Esophagus squamous epithelium (tissue), 5 donors: ENCODE measurements at places on chromosomes 2 and 18.

DNA sequence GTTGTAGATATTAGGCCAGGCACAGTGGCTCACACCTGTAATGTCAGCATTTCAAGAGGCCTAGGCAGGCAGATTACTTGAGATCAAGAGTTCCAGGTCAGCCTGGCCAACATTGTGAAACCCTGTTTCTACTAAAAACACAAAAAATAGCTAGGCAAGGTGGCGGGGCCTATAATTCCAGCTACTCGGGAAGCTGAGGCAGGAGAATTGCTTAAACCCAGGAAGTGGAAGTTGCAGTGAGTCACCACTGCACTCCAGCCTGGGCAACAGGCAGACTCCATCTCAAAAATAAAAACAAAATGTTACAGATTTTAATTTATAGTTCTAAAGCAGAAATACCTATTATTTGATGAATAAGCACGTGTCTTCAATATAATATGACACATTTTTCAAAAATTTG lies 65.6 kb upstream of the UBXN4 start:
- DNase-seq, result no peak

- no peak for DNase-seq
Observed at GRCh38 chr2:37919631-37920032, 5.5 kb upstream of the RMDN2 start.

DNA sequence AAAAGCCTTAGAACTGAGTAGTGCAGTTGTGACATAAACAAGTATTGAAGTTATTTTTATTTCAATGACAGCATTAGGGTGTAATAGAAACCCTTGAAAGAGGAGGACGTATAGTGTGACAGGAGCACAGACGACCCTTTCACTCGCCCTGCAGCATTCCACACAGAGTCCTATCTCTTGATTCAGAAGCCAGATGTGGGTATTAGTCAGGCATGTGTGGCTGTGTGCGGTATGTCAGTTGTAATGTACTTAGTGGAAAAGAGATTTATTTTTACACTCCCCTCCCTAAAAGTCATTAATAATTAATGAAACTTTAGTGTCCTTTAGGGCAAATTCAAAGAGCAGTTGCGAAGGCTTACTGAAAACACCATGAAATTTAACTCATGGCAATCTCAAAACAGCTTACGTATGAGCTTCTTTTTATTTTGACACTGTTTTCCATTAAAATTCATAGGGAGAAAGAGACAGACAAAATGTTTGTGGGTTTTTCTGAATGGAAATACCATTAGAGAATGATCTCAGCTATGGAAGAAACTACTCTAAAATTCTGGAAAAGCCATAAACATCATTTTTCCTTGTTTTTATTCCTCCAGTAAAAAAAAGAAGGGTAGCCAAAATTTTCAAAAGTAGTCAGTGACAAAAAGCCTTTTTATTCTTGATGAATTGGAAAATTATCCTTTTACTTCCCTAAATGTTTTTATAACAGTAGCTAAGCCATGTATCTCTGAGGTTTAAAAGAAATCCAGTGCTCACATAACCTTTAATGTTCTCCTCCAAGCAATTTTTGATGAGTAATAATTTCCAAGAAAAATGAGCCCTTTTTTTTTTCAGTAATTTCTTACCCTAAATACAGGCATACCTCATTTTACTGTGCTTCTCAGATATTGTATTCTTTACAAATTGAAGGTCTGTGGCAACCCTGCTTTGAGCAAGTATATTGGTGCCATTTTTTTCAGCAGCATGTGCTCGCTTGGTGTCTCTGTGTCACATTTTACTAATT lies 84.0 kb upstream of the DSEL start:
- DNase-seq, result no peak

- no peak for DNase-seq
Observed at GRCh38 chr18:46169464-46169941, 65.3 kb downstream of the HAUS1 start.

- no peak for DNase-seq
Observed at GRCh38 chr18:2219706-2220105, 351.6 kb downstream of the METTL4 start.

- DNase-seq, result no peak
Observed at GRCh38 chr18:58229162-58229561, 185.1 kb downstream of the NEDD4L start.

DNA sequence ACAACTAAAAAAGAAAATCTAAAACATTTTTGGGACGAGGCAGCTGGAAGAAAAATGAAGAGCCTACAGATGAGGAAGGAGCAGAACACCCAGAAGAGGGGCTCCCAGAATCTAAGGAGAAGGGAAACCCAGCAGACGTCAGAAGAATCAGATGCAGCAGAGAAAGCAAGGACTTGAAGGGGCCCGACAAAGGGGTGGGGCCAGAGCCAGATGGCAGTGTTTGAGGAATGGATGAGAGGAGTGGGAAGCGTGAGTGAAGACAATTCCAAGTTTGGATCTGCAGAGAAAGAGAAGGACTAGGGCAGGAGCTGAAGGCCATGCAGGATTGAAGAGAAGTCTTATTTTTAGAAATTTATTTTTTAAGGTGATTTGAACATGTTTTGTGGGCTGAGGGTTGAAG lies 19.3 kb downstream of the PTMA start:
- no peak for DNase-seq

DNA sequence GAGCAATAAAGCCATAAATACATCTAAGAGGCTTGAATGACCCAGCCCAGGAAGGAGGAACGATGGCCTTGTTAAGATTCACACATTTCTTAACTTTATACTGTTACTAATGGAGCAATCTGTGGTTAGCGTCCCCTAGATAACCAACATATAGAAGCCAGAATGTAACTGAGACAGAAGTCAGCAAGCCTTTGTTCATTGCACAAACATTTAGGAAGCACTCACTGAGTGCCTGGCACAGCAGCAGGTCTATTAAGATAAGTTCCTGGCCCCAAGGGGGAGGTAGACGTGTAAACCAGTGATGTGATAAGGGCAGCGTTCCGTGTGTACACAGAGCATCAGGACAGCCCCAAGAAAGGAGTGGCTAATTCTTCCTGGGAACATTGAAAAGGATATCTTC lies 63.6 kb upstream of the ATL2 start:
- DNase-seq, result no peak

- no peak for DNase-seq
Observed at GRCh38 chr2:174124181-174124580, 124.2 kb downstream of the OLA1 start.

DNA sequence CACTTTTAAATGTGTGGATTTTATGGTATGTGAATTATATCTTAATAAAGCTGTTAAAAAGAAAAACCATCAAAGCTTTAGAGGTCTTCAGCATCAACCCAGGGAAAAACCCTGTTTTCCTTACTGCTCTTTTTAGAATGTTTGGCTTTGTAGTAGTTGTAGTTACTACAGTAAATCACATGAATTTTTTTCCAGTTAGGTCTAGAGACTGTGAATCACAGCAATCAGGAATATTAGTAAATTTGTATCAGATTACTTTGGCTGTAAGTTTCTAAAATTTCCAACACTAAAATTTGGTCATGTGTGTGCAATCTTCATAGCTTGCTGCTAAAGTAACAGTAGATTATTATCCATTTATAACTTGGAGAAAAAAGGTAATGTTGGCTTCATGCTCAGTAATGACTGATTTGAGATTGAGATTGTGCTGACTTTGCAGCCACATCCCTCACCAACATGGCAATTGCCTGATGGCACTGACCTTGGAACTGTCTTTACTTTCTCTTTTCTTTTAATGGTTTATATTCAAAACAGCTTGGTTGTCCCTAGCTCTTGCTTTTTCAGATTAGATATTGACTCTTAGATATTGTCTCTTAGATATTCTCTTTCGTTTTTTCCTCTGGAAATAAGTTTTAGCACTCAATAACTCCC lies 41.1 kb downstream of the LCLAT1 start:
- no peak for DNase-seq

DNA sequence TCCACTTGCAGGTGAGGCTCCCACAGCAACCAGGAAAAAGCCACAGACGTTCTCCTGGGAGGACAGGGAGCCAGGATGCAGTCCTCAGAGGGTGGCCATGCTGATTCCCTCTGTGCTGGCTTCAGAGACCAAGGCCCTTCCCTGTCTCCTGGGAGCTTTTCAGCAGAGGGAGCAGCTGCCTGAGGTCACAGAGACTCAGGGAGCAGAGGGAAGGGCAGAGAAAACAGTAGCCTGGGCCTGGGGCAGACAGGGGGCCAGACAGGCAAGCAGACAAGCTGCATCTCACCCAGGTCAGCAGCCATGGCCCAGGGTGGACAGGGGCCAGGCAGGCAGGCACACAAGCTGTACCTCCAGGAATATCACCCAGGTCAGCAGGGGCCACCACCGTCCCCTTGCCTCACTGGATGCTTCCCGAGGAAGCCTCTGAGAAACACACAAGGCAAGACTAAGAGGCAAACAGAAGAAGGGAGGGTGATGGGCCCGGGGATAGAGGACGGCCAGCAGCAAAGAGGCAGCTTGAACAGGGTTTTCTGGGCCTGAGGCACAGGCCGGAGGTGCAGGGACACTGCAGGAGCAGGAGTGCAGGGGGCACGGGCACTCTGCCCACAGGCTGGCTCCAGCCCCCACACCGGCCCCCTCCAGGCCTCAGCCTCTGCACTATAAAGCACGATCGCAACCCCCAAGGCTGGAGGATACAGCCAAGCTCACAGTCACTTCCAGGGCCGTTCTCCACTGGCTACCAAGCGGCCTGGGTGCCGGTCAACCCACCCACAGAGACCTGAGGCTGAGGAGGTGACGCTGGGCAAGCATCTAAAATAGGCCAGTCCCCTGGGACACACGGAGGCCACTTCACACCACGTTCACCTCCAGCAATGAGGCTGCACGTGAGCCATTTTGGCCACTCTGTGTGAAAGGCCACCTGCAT lies 6.1 kb downstream of the SLC66A2 start:
- no peak for DNase-seq

DNA sequence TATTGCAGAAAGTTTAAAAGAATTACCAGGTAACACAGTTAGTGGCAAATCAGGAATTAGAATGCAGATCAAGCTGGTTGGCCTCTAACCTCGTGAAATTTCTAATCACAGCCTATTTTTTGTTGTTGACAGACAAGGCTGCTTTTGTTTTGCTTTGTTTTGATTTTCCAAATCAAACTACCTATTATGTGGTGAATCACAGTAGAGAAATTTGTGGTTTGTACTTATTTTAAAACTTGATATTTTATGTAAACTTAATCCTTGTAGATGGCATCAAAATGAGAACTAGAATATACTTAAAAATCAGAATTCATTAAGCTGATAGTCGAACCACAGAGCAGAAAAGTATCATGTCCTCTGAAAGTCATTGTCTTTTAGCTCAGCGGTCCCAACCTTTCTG lies 258.1 kb downstream of the CTNNA2 start:
- no peak for DNase-seq

DNA sequence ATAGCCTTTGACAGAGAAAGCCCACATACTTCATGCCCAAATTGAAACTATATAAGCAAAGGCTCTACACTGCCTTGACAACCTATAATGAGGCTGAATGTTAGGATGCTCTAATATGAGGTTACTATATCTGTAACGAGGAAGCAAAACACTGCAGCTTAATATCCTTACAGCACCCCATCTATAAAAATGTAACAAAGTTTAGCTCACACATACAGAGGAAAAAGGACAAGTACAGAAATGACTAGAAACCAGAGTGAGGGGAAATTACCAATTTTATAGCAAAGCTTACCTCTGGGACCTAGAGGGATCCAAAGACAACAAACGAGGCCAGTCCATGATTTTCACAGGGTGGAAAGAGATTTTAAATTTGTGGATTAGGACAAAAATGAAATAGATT lies 138.5 kb downstream of the COL4A4 start:
- DNase-seq, result no peak

DNA sequence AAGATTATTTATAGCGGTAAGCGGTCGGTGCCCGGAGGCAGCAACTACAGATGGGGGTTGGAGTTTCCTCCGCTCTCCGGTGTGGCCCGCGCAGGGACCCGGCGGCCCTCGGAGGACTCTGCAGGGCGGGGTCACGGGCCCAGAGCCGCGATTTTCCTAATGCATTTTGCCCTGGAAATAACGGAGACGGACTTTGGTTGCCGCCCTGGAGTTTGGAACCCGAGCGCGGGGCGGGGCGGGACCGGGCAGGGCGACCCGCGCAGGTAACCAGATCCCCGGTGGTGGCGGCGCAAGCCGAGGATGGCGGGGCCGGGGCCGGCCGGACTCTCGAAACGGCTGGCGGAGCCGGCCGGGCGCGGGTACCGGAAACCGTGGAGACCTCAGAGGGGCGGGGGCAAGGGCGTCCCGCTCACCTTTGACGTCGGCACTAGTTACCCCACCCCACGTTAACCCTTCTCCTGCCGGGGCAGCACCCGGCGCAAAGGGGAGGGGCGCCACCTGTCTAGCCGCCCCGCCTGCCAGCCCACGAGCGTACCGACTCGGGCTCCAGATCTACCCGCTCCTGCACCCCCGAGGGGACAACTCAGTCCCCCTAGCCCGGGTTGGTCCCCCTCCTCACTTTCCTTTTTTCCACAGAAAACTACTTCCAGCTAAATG lies 2.9 kb downstream of the CYP26B1 start:
- no peak for DNase-seq

DNA sequence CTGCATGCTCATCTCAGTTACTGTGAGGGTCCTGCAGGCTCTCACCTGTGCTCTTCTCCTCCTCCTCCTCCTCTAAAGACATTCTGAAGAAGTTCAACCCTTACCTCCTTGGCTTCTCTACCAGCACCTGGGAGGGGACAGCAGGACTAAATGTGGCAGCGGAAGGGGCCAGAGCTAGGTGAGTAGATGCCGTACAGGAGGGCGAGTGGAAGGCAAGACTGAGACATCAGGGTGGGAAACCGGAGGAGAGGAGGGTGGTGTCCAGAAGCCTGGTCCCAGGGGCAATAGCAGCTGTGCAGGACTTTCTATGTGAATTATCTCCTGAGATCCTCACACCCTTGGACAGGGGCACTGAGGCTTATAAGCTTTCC lies 124.9 kb downstream of the PLB1 start:
- no peak for DNase-seq

GRCh38 chr2:28544922-28545589 lies 49.2 kb downstream of the PLB1 start:
- no peak for DNase-seq

- no peak for DNase-seq
Observed at GRCh38 chr2:2787301-2787907, 456.3 kb upstream of the MYT1L start.

GRCh38 chr2:106975641-106976040 lies 89.7 kb upstream of the ST6GAL2 start:
- no peak for DNase-seq

GRCh38 chr2:208049006-208049405 lies 23.7 kb upstream of the PLEKHM3 start:
- DNase-seq, result no peak

DNA sequence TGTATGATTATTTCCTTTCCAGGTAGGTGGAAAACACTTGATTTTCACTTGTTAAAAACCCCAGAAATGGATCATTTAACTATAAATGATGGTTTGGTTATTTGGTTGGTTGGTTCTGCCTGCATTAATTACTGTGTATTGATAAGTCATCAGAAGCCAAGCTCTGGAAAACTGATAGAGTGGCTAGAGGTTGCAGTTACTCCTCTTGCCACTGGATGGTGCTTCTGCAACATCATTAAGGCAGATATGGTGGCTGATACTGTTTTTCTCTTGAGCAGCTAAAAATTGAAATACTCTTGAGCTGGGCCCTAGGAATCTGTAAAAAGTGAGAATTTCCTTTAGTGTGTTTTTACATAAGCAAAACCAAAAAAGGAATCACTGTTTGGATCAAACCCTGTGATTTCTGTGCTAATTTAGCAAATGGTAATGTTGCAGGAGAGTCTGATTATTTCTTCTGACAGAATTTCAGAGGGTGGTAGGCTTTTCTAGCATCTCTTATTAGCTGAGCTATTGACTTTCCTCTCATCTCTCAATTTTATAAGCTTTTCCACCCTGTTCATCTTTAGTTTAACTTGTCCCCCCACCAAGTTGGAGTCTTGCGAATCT lies 54.3 kb downstream of the RAB10 start:
- DNase-seq, result no peak
